ENCODE measurements at places on chromosomes 2 and 18.

- no peak for DNase-seq
Measured at GRCh38 chr18:58162127-58162526, 118.1 kb downstream of the NEDD4L start.

DNA sequence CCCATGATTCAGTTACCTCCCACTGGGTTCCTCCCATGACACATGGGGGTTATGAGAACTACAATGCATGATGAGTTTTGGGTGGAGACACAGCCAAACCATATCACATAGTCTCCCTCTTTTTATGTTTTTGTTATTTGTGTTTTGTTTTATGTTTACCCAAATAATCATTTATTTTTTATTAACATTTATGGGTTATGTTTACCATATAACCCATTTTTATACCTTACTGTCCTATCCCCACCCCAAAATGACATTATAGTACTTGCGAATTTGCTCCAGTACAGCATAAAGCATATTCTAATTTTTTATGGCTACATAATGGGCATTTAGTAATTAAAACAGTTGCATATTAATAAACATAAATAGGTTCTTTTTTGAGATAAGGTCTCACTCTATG is 61.9 kb upstream of the TTC27 start:
- DNase-seq: no peak

DNA sequence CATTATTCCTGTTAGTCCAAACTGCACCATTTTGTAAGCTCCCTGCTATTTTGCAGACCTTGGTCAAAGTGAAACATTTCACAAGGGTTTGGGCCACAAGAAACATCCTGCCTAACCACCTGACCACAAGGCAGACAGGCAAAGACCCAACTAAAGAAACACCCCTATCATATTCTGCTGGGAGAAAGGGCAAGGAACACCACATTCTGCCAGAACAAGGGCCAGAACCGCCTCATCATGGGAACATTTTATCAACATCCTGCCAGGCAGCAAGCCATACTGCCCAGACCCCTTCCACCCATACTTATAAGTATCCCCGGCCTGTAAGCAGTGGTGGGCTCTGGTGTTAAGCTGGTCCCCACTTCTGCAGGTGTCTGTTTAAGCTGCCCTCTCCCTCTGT is 12.0 kb upstream of the RAB31 start:
- DNase-seq: no peak

- no peak for DNase-seq
Measured at GRCh38 chr2:72062336-72062735, 85.3 kb downstream of the CYP26B1 start.

GRCh38 chr18:23540867-23541266 is 37.6 kb downstream of the RMC1 start:
- peak; percentile 64 for DNase-seq

- DNase-seq: no peak
Measured at GRCh38 chr2:196182439-196183171, 11.2 kb upstream of the STK17B start.

- DNase-seq: no peak
Measured at GRCh38 chr18:57789759-57790158, 13.4 kb downstream of the ATP8B1 start.

DNA sequence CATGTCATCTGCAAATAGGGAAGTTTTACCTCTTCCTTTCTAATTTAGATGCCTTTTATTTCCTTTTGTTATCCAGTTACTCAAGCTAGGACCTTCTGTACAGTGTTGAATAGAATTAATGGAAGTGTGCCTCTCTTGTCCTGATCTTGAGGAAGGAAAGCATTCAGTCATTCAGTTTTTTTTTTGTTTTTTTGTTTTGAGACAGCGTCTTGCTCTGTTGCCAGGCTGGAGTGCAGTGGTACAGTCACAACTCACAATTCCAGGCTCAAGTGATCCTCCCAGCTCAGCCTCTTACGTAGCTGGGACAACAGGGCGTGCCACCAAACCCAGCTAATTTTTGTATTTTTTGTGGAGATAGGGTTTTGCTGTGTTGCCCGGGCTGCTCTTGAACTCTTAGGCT is 203.9 kb upstream of the ALPP start:
- DNase-seq: no peak

GRCh38 chr2:231429901-231430300 is 34.4 kb downstream of the NCL start:
- no peak for DNase-seq

GRCh38 chr18:11927497-11927896 is 19.4 kb upstream of the MPPE1 start:
- DNase-seq: no peak

GRCh38 chr2:119823734-119824334 is 64.1 kb downstream of the PTPN4 start:
- DNase-seq: peak; percentile 10

GRCh38 chr2:74089816-74090745 is 57.6 kb downstream of the BOLA3 start:
- DNase-seq: no peak

DNA sequence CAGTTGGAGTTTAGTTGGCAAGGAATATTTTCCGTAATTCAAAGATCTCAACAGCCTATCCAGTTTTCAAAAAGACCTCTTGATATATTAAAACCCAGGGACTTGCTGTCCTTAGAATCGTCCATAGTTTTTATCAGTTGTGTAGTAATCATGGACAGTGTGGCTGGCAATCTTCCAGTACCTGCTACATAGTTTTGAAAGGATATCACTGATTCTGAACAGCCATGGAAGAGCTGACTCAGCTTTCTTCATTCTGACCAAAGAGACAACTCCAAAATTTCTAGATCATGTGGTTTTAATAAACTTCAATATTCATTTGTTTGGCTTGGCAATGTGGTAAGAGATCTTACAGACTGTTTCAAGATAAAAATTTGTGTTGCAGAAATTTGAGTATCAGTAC is 616.7 kb downstream of the TDRD15 start:
- no peak for DNase-seq

- DNase-seq: no peak
Measured at GRCh38 chr2:219244789-219245147, 476 bp downstream of the GLB1L start.

GRCh38 chr2:217142649-217143266 is 282.9 kb upstream of the TNP1 start:
- DNase-seq: no peak

DNA sequence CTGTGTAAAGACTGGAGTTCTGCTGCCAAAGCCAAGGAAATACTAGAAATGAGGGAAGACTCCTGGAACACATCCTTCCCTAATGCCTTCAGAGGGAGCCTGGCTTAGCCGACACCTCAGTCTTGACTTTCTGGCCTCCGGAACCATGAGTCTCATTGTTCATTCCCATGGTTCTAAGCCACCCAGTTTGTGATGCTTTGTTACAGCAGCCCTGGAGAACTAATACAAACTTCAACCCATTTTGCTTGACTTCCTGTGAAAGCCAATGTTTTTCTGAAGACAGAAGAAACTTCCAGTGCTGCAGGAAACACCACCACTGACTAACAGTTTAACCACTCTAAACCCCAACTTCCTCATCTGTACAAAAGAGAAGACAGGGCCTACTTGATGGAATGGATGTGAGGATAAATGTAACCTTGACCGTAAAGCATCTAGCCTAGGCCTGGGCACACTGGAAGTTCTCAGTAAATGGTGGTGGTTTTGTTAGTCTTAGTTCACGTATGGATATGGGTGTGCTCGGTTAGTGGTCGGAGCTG is 85.9 kb upstream of the RFX8 start:
- DNase-seq: no peak

- DNase-seq: no peak
Measured at GRCh38 chr2:73238149-73238548, 4.0 kb downstream of the CCT7 start.

All from CD4-positive, alpha-beta T cell (primary cell).